ENCODE measurements at places on chromosomes 6 and 20.
A peak's percentile ranks its signal among the peaks of the same experiment; 100 is the strongest.

- DNase-seq: peak; percentile 32
Observed at GRCh38 chr20:50584687-50585086, 74.5 kb downstream of the PTPN1 start.

DNA sequence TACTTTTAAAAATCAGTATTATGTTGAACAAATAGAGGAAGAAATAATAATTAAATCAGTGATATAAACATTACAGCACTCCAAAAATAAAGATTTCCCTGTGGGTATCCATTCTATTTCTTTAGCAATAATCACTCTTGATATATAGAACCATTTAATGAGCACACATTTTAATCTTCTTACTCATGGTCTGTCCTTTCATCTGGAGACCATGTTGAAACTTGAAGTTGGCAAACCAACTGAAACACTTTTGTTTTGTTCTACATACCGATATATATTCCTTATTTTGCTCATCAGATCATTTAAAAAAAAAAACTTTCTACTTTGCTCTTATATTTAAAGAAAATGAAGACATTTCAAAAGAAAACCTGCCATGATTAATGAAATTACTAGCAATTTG lies 13.4 kb downstream of the C6orf58 start:
- DNase-seq: no peak

DNA sequence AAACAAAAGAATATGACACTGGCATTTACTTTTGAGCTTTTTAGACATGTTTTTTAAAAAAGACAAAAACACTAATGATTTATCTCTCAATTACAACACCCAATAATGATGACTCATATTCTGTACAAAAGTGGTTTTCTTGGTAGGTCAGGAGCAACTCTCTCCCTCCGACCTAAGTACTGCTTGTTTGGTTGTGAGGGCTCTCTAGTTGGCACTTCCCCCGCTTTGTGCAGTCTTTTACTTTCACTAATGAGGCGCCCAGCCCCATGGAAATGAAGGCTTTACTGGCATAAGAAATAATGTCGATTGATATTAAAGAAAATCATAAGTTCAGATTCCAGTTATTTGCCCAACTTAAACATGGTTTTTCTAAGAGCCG lies 1.3 kb downstream of the KPNA5 start:
- peak; percentile 61 for DNase-seq

DNA sequence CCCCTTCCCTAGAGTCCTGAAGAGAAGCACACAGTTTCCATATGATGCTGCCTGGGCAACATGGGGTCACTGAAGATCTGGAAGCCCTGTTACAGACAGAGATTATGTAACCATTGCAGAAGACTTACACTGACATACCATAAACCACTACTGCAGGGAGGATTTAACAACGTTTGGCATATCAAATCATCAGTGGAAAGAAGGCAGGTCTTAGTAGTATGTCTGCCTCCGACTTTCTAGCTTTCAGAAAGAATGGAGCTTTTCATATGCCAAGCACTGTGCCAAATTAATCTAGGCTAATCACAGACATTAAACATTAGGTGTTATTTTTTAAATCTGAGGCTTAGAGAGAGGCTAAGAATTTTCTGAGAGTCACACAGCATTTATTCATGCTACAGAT lies 144.3 kb downstream of the ADGRB3 start:
- DNase-seq: no peak

GRCh38 chr6:126541806-126542491 lies 202.0 kb downstream of the CENPW start:
- no peak for DNase-seq

DNA sequence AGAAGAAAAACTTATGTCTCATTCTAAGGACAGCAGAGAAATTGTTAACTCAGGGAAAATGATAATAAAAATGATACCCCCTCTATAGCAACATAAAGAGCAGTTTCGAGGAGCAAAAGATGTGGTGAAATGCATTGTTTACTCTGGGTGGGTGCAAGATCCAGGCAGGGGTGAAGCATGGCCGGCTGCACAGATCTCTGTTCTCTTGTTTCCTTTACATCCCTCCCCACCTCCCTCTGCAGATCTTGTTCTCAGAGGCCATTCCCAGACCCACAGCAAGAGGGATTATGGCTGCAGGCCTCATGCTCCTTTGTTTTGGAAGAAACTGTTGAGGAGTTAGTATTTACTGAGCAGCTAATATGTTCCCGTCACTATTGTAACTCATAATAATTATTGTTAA lies 1.8 kb downstream of the BTN3A1 start:
- no peak for DNase-seq

DNA sequence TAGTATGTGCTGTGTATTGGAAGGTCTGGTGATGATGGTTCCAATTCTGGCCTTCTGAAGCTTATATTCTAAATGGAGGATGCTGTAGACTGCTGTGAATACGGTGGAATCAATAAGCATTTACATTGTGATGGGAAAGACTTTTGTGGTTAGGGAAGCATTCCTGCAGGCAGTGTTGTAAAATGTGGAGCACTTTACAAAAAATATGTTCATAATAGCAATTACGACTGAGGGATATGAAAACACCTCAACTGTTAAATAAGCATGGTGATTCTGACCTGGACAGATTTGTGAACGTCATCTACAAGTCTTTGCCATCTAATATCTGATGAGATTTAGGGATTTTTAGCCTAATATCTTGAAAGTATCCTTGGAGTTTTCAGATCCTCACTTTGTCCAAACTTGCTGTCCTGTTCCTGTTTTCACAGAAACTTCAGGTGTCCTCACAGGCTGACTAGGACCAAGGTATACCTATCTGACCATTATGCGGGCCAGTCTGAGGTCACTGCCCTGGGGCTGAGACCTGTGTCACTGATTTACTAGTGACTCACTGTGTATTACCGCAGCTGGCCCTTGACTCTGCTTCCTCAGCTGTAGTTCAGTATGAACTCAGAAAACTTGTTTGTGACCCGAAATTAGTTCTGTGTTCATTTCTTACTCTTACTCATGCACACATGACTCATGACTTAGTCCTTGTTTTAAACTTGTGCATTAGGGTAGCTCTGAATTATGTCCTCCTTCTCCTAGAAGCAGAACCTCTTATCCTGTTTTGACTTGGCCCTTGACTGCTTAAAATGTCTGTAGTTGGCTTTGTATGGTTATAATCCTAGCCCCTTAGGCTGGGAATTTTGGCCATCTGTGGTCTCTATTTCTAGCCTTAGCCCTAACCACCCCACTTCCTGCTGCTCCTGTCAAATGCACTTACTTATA lies 343.0 kb downstream of the CDKAL1 start:
- DNase-seq: peak; percentile 89

GRCh38 chr20:2519115-2519809 lies 10.5 kb upstream of the ZNF343 start:
- DNase-seq: peak; percentile 27

GRCh38 chr6:3151691-3152090 lies 5.7 kb downstream of the TUBB2A start:
- no peak for DNase-seq

- no peak for DNase-seq
Observed at GRCh38 chr6:61538801-61539200, 747.2 kb downstream of the KHDRBS2 start.

GRCh38 chr20:2858591-2858990 lies 14.7 kb upstream of the PTPRA start:
- DNase-seq: peak; percentile 40

DNA sequence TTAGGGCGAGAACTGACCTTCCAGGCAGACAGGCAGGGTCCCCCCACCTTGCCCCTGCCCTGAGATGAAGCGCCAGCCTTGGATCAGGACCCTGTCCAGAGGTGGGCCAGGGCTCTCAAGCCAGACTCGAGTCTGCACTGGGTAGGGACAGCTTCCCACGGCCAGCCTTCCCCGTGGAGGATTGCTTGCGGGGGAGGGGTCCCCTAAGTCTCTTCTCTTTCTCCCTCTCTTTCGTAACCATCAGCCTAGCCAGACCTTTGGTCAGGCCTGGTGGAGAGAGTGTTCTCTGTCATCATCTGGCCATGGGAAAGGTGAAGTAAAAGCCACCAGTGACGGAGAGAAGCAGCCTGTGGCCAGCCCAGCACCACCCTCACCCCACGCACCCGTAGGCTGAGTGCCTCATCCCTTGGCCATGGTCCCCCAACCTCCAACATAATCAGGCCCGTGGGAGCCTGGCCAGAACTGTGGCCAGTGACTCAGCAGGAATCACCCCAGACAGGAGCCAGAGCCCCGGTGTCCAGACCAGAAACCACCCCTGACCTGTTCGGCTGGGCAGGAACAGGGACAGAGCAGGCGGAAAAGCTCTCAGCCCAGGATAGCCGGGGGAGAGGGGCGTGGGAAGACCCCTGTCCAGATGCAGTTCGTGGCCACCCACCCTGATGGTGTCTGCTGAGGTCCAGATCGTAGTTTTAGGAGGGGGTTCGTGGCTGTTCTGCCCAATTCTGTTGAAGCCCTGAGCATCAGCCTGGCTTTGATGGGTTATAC lies 47.1 kb downstream of the SNAI1 start:
- peak; percentile 97 for DNase-seq

GRCh38 chr6:160167604-160168399 lies 46.2 kb downstream of the SLC22A1 start:
- no peak for DNase-seq

GRCh38 chr6:139883776-139884175 lies 509.3 kb upstream of the CITED2 start:
- peak; percentile 68 for DNase-seq

DNA sequence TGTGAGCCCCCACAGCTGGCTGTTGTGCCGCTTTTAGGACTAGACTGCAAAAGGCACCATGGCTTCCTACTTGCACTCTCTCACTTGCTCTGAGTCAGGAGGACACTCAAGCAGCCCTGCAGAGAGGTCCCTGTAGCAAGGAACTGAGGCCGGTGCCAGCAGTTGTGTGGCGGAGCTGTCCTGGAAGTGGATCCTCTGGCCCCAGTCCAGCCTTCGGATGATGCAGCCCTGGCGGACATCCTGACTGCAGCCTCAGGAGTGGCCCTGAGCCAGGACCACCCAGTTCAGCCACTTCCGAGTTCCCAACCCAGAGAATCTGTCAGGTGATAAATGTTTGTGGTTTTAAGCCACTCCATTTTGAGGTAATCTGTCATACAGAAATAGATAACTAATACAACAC lies 17.5 kb downstream of the CTCFL start:
- peak; percentile 13 for DNase-seq

GRCh38 chr20:62617711-62618483 lies 24.4 kb upstream of the SLCO4A1 start:
- DNase-seq: no peak

DNA sequence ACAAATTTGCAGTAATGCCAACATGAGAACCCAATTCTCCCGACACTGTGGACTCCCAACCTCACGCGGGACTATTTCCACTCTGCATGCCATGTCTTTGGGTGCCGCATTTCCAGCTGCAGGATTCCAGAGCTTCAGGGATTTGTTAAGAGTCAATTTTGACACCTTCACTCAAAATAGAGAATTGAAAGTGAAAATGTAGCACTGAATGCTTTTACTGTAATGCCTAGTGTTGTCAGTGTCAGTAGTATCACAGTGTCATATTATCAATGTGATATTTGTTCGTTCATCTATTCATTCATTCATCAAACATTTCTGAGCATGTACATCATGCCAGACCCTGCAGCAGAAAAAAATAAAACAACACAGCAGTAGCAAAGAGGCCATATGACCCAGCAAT lies 13.4 kb upstream of the FAM50B start:
- no peak for DNase-seq

DNA sequence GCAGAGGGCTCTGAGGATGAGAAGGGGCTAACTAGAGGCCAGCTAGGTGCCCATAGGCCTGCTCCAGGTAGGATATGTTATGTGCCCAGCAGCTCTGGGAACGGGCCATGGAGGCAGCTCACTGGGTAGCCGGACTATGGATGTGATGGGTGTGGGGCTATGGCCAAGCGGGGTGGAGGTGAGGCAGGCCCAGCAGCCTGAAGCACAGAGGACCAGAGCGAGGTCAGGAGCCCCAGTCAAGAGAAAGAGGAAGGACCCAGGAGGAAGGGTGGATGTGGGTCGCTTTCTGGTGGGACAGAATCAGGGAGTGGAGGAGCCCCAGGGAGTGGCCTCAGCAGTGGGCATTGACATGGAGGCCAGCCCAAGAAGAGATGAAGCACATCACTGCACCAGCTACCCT lies 117.9 kb upstream of the MLN start:
- DNase-seq: no peak

DNA sequence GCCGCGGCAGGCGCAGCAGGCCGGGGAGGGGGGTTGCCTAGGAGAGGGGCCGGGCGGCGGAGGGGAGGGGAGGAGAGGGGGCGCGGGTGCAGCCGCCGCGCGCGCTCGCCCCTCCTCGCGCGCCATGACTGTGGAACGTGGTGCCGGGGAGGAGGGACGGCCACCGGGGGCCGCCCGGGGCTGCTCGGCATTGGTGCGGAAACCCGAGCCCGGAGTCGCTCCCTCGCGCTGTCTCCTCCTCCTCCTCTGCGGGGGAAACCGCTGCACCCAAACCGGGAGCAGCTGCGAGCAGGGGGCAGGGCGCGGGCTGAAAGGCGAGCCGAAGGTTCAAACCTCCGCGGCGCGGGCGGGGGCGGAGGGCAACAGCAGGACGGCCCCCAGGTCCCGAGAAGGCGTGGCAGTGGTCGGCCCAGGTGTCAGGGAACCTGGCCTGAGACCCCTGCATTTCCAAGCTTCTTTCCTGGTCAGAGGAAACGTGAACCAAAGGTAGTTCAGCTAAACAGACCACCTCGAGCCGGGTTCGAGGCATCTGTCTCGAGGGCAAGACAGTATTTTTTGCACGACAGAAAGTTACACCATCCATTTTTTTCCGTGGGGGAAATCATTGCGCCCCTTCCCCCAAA lies 1.4 kb upstream of the TRERF1 start:
- peak; percentile 90 for DNase-seq

GRCh38 chr6:10099529-10100140 lies 315.2 kb downstream of the TFAP2A start:
- no peak for DNase-seq

DNA sequence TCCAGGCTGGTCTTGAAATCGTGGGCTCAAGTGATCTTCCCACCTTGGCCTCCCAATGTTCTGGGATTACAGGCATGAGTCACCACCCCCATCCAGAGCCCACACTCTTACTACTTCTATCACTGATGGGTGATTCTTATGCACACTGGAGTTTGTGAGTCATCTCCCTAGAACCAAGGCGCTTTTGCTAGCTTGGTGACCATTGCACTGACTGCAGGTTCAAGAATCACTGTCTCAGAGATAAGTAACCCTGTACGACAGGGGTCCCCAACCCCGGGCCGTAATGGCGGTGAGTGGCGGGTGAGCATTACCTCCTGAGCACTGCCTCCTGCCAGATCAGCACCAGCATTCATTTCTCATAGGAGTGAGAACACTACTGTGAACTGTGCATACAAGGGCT lies 118.8 kb downstream of the MAP3K7 start:
- DNase-seq: no peak

- no peak for DNase-seq
Observed at GRCh38 chr6:170088582-170088955, 202.3 kb downstream of the DLL1 start.

DNA sequence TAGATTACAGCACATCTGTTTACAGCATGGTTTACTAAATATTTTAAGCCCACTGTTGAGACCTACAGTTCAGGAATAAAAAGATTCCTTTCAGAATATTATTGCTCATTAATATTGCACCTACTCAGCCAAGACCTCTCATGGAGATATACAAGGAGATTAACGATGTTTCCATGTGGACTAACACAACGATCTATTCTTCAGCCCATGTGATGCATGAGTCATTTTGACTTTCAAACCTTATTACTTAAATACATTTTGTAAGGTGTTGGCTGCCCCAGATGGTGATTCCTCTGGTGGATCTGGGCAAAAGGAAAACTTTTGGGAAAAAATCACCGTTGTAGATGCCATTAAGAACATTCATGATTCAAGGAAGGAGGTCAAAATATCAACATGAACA lies 48.0 kb upstream of the SDHAF4 start:
- no peak for DNase-seq
